ENCODE measurements at places on chromosomes 7 and 10.

GRCh38 chr10:101525848-101526247 lies 62.2 kb downstream of the POLL start:
- DNase-seq, result no peak

DNA sequence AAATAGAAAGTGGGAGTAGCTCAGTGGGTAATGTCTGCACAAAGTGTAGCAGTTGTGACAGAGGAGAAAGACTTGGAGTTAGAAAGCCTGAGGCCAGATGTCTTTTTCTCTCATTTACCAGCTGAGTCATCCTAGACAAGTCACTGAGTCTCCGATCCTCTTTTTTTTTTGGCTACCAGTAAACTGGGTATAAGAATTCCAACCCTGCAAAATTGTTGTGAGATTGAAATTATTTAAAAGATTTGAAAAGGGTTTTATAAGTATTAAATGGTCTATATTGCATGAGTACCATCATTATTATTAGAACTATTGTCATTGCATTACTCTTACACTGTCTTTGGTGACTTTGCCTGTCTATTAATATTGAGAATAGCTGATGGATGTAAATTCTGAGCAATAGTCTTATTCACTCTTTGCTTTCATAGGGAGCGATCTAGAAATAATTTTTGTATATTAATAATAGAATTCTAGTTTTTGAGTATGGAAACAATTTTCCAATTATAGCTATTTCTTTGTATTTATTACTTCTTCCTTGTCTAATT lies 74.0 kb downstream of the ARID5B start:
- no peak for DNase-seq

DNA sequence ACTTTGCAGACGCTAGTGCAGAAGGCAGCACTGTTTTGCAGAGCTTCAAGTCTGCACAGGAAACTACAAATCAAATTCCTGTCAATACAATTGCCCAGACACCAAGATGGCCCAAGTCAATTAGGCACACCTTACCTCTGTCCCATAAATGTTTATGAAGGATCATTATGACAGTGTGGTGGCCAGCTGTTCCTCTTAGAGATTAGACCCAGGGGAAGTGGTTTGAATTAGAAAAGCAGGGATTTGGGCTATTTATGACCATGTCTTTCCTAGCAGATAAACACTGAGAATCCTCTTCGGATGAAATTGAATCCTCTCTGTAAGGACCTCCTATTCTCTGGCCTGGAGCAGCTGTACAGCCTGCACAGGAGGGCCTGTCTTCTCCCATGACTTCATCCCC lies 9.9 kb upstream of the NEUROG3 start:
- DNase-seq, result no peak

DNA sequence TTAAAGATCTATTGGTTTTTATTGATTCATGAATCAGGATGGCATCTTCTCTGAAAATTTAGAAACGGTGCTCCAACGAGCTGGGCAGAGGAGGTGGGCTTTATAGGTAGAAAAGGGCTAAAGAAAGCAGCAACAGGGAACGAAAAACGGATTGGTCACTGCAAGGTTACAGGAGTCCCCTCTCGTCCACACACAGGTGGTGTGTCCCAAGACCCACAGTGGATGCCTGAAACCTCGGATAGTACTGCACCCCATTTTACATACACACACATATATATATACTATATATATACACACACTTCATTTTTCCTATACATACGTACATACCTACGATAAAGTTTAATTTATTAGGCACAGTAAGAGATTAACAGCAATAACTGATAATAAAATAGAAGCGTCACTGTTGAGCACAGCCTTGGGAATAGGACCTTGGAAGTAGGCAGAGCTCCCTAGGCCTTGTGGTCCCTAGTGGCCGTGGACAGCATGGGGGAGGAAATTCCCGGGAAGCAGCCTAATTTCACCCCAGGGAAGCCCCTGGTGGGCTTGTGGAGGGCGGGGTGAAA lies 737 bp upstream of the NUB1 start:
- no peak for DNase-seq

GRCh38 chr10:112278871-112279270 lies 4.3 kb upstream of the TECTB start:
- no peak for DNase-seq

GRCh38 chr7:21891291-21891690 lies 54.4 kb downstream of the CDCA7L start:
- DNase-seq, result no peak

DNA sequence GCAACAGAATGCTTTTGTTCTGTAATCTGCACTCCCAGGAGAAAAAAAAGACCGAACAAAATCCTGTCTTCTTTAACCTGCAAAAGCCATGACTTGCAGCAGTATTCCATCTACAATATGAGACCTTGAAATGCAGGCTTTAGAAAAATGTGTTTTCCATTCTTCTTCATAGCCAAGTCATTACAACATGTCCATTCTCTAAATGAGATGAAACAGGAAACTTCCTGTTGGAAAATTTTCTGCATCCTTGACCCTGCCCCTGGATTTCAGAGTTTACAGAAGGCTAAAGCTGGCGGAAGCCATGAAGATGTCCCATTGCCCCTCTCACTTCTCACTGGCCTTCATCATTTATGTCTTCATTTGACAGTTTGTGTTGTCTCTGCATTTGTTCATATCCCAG lies 546.4 kb downstream of the TNS3 start:
- no peak for DNase-seq

- no peak for DNase-seq
Observed at GRCh38 chr10:55183993-55184392, 383.0 kb upstream of the PCDH15 start.

GRCh38 chr7:30335763-30336487 lies 51.5 kb downstream of the ZNRF2 start:
- DNase-seq, result no peak

- no peak for DNase-seq
Observed at GRCh38 chr10:128898133-128898915, 568.7 kb upstream of the MGMT start.

DNA sequence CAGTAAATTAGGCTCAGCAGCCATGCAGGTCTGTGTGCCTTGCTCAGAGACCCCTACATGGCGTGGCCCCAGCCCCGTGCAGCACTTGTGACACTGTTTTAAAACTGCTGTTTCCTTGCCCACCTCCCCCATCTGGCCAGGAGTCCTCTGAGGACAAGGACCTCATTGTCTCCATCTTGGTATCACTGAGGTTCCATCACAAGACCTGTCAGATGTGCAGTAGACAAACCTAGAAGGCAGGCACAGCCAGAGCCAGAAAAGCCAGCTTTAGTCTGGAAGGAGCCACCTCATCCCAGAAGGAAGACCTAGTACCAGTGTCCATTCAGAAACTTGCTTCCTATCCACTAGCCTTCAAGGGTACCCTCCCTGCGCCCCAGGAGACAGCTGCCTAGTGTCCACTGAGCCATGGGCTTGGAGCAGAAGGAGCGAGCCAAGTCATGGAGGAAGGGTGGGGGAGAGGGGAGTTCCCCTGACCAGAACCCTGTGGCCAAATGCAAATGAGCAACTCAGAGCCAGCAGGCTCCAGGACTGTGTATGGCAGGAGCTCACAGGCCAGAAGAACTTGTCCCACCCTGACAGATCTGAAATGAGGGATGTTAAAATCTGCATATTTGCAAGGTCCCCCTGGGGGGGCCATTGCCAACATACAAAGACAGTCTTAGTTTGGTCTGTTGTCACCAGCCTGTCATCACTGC lies 176.1 kb downstream of the SH3PXD2A start:
- DNase-seq, result no peak

DNA sequence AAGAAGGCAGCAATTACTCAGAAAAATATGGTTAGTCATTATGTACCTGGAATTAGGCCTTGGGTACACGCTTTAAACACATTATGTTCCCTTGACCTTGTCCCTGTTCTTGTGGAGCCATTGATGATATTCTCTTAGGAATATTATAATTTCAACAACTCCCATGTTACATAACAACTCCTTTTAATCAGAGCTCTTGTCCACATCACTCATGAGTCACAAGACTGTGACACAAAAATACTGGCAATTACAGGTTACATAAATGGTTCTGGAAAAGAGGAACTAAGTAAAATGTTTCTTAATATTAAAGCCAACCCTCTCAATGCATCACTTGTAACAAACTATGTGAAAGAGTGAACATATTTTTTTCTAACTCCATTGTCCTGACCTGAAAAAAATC lies 143.8 kb upstream of the PCLO start:
- no peak for DNase-seq

DNA sequence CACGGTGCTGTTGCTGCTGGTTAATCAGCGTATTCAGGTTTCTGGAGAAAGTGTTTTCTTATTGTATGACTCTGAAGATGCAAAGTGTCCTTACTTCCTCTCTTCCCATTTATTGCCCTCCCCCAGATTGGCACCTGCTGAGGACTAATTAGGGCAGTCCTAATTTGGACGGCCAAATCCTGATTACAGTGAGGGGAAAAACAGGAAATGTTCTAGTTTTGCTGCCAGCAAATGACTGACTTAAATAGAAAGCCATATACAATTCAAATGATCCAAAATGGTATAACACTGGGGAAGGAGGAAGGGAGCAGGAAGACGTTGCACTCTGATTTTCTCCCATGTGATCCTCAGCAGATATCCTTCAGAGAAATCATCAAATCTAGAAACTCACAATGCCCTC lies 222.4 kb upstream of the LRGUK start:
- DNase-seq, result no peak

GRCh38 chr10:74419958-74420375 lies 268.9 kb downstream of the ADK start:
- no peak for DNase-seq

- DNase-seq, result no peak
Observed at GRCh38 chr7:115145512-115145911, 223.6 kb downstream of the MDFIC start.

DNA sequence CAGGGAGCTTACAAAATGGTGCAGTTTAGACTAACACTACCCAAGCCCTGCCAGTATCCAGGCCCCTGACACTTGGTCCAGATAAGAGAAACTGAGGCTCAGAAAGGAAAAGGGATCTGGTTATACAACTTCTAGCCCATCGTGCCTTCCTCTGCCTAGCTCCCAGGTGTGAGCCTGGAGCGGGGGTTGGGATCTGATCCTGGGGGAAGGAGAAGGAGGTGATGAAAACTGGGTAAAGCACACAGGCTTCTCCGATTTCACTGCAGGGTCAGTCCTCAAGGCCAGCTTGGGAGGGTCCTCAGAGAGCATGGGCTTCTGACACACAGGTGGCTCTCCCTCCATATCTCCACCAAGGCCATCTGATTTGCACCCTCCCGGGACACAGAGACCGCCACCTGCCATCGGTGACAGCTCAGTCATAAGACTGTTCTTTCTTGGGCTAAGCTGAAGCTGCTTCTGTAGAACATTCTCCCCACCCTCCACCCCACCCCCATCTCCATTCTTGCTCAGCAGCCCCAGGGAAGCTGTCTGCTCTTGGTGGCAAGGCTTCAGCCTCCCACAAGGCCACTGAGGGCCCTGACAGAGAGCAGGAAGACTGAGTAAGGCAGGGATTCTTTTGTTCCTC lies 16.4 kb downstream of the SRRM3 start:
- no peak for DNase-seq
